ENCODE measurements at places on chromosomes 4 and X. TPM values are rescaled to one million over a fixed set of nuclear protein-coding genes. Genes with fewer than 3 reads are reported as not detected.

DNA sequence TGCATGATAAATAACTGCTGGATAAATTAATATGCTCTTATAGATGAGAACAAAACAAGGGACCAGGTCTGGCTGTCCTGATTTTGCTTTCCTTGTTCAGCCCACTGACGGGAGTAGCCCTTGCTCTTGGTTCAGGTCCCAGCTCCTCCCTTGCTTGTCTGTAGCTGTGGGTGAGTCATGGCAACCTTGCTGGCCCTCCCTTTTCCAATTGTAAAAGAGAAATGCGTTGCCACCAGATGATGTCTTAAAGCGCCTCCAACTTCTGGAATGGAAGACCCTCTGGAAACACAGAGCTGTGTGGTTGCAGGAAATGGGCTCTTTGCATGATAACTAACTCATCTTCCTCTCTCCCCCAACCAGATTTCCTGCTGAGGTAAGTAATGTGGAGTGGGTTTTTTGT is 171.4 kb downstream of the AASDH start:
- peak; percentile 10 for DNase-seq

DNA sequence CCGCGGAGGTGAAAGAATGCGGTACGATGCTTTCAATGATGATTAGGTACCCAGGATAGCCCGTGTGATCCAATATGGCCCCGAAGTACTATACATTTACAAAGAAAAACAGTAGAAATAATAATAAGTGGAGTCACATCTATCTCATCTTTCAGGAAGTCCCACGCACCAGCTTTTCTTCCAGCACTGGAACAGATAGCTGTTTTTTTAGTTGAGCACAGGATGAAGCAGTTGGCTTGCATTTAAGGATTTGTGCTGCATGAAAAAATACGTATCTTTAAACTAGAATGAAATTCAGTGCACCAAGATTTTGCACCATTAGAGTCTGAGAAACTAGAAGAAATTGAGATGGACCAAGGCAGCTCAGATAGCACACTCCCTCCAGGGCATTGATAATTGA is 44.1 kb downstream of the SMIM20 start:
- DNase-seq: no peak

DNA sequence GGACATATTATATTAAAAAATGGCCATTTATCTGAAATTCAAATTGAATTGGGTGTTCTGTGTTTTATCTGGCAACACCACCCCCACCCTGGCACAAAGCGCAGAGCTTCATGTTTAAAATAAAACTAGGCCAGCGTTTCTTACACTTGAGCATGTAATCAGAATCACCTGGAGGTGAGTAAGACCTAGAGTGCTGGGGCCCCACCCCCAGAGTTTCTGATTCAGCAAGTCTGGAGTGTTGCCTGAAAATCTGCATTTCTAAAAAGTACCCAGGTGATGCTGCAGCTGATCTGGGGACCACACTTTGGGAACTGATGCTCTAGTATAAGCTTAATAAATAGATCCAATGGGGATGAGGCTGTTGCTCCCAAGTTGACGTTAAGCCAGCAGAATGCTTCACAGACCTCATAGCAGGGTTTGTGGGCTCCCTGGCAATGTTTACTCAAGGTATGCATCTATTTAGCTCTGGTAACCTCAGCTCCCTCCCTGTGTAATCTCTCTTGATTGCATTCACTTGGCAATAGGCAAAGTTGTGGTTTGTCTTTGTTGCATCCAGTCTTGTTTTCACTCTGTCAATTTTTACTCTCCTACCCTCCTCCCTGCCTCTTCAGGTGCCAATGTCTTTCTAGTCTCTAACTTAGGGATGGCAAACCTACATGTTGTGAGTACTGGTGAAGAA is 99.8 kb upstream of the TEX13D start:
- peak; percentile 4 for DNase-seq

DNA sequence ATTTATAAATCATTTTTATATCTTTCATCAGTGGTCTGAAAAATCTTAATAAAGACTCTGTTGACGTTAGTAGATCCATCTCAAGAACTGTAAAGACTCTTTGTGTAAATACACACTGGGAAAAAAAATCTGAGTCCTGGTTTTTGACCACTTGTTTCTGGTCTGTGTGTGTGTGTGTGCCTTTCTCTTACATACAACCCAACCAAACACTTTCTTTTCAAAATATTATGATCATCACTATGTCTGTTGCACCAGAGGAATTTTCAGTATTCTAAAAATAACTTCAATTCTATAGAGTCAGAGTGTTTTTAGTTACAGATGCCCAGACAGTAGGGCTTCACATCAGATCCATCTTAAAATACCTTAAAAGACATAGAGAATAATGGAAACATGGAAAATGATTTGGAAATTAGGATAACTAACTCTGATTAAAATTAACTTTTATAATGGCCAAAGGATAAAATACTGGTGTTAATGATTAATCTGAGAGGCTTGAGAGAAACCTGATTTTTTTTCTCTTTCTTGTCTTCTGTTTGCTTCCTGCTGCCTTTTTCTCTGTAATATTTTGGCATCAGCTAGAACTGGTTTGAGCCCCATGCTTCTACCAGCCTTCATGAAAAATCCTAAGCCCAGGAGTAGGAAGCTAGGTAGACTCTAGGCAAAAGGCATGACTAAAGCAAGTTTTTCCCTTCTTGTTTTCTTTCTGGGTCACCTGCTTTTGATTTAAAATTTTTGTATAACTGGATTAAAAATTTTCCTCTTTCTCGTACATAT is 99.7 kb downstream of the ATXN3L start:
- DNase-seq: no peak

GRCh38 chr4:5238173-5238572 is 186.9 kb downstream of the STK32B start:
- DNase-seq: no peak

DNA sequence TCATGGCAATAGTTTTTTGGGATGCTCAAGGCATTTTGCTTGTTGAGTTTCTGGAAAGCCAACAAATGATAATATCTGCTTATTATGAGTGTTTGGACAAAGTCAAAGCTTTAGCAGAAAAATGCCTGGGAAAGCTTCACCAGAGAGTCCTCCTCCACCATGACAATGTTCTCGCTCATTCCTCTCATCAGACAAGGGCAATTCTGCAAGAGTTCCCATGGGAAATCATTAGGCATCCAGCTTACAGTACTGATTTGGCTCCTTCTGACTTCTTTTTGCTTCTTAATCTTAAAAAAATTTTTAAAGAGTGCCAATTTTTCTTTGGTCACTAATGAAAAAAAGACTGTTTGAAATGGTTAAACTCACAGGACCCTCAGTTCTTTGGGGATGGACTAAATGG is 136.3 kb downstream of the UBE2K start:
- no peak for DNase-seq

DNA sequence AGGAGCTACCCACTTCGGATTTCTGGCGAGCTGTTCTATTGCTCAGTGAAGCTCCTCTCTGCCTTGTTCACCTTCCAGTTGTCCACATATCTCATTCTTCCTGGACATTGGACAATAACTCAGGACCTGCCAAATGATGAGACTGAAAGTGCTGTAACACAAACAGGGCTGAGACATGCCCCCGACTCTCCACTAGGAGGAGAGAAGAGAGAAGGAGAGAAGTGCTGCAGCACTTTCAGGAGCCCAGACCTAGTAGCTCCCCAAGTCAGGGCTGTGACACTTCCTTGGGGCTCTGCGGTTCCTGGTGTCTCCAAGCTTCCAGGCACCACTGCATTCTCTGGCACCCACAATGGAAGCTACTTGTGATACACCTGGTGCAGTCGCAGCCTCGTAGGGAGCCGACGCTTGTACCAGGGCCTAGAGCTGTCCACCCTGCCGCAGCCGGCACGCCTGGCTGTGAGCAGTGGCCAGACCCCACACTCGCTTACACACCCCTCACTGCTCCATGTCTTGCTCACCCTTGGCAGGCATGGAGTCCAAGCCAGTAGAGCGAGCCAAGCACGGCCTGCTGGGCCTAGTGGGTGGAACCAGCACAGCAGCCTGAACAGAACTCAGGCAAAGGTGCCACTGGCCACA is 234.9 kb downstream of the TECRL start:
- peak; percentile 3 for DNase-seq

DNA sequence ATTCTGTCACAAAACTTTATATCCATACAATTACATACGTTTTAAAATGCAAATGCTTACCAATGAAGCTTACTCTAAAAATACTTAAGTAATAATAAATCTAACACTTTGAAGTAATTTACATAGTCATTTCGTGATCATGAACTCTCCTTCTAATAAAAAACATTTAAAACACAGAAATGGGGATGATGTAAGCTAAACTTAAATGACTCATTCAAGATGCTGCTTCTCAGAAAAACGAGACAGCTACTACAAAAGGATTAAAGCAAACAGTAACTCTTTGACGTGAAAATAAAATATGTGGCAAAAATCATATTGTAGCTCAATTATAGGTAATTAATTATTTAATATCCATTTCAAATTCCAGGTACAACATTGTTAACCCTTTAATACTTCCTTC is 148.7 kb downstream of the FGF16 start:
- DNase-seq: no peak

DNA sequence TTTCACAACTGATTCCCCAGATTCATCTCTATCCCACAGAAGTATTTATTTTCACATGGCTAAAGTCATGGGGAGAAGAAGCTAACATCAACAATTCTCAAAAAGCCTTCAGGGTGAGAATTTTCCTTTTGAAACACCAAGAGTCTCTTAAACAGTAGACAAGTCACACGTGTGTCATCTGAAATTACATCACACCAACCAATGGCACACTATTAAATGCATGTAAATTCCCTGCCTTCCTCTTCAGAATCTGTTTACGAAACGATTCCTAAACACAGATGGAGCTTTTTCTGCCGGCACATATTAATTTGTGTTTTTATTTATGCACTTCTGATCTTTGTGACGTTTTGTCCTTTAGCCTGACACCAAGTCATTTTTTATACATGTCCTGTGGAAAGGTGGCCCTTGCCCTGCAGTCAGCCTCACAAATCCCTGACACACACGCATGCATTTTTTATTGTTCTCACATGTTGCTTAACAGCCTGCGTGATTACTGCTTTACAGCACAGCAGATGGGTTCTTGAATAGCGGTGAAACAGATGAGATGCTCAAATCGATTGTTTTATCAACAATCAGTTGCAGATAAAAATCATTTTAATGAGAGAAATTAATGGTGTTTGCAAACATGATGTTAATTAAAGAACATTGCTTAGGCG is 735.9 kb upstream of the TENM3 start:
- DNase-seq: no peak

DNA sequence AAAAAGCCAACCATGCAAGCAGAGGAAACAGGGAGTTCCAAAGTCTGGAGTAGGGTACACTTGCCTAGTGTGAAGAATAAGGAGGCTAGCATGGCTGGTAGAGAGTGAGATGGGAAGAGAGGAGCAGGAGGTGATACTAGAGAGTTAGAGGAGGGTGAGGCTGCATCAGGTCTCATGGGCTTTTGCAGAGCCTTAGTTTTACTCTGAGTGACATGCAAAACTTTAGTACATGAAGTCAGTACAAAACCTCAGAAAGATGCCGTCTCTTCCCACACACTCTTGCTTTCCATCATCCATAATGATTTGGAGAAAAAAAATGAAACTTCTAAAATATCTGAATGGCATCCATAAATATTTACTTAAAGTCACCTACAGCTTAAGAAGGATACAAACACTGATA is 5.0 kb downstream of the OPRPN start:
- DNase-seq: no peak

- DNase-seq: no peak
Observed at GRCh38 chrX:39360101-39360500, 558.8 kb downstream of the MID1IP1 start.

GRCh38 chr4:122700178-122700725 is 32.3 kb upstream of the BBS12 start:
- peak; percentile 54 for DNase-seq

DNA sequence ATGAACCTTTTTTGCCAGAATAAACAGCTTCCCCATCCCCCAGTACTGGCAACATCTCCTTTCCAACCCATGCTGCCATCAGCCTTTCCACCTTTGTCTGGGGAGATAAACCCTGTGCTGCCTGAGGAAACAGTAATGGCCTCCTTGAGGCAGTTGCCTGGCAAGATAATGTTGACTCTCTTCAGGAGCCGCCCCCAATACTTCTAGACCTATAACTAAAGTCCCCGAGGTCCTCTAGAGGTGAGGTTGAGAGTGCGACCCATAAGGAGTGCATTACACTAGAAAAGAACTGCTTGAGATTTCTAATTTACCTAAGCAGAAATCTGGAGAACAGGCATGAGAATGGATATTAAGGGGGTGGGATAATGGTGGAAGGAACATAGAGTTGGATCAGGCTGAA is 963.2 kb upstream of the PCDH7 start:
- no peak for DNase-seq

Gene RNF150
- total RNA-seq: not detected

Gene CCDC110
- total RNA-seq: 0.04 TPM

Gene GPR119
- total RNA-seq: not detected

Gene INTS6L
- total RNA-seq: 6.0 TPM

Gene STPG2
- total RNA-seq: 0.07 TPM

Gene PIM2
- total RNA-seq: 9.5 TPM

Gene TMEM187
- 3.9 TPM for total RNA-seq

Gene TMEM128
- 23.5 TPM for total RNA-seq
